ENCODE measurements at places on chromosomes 5 and 9. TPM values are rescaled to one million over a fixed set of nuclear protein-coding genes. Genes with fewer than 3 reads are reported as not detected.

Gene BARHL1
- polyA plus RNA-seq = not detected

Gene GABRP
- polyA plus RNA-seq = 3.0 TPM

Gene STX17
- 5.3 TPM for polyA plus RNA-seq

Gene TMEM250
- 29.7 TPM for polyA plus RNA-seq

Gene ARID3C
- not detected for polyA plus RNA-seq

Gene GFPT2
- polyA plus RNA-seq = 3.2 TPM

Gene DMRT1
- polyA plus RNA-seq = 0.08 TPM

Gene LAMC3
- polyA plus RNA-seq = 0.18 TPM

Gene SH3GL2
- 0.12 TPM for polyA plus RNA-seq

Gene PWWP2A
- 4.6 TPM for polyA plus RNA-seq

Gene PLPPR1
- 0.50 TPM for polyA plus RNA-seq

Gene CCL28
- polyA plus RNA-seq = 1.2 TPM

Gene GALNT12
- polyA plus RNA-seq = 0.26 TPM

Gene LEAP2
- 0.48 TPM for polyA plus RNA-seq

Gene SEMA6A
- polyA plus RNA-seq = 0.43 TPM

Gene PRSS3
- 3.7 TPM for polyA plus RNA-seq

Gene ADAMTSL1
- polyA plus RNA-seq = 15.0 TPM

Gene TMEM215
- polyA plus RNA-seq = not detected

Gene SLC27A4
- 29.9 TPM for polyA plus RNA-seq

Gene C5orf58
- not detected for polyA plus RNA-seq

Gene GRXCR2
- polyA plus RNA-seq = not detected

Gene SURF2
- 14.2 TPM for polyA plus RNA-seq

Gene SLC6A7
- polyA plus RNA-seq = not detected

Gene HK3
- polyA plus RNA-seq = not detected

Gene CDK7
- 24.6 TPM for polyA plus RNA-seq

Gene PHF24
- not detected for polyA plus RNA-seq

Gene NKD2
- polyA plus RNA-seq = 0.03 TPM

Gene NACC2
- polyA plus RNA-seq = 15.8 TPM

Gene PCDHB3
- polyA plus RNA-seq = 0.22 TPM

Gene TUSC1
- polyA plus RNA-seq = 9.5 TPM

Gene FRRS1L
- not detected for polyA plus RNA-seq

Gene OTP
- polyA plus RNA-seq = not detected

Gene FOXD1
- not detected for polyA plus RNA-seq

Gene LURAP1L
- polyA plus RNA-seq = 1.5 TPM

Gene DMGDH
- polyA plus RNA-seq = 0.11 TPM

Gene NUTM2G
- polyA plus RNA-seq = not detected

Gene EQTN
- not detected for polyA plus RNA-seq
